Muscle of arm (tissue), 14 donors: ENCODE measurements at places on chromosomes 7 and 10. TPM values are rescaled to one million over a fixed set of nuclear protein-coding genes. Genes with fewer than 3 reads are reported as not detected.

DNA sequence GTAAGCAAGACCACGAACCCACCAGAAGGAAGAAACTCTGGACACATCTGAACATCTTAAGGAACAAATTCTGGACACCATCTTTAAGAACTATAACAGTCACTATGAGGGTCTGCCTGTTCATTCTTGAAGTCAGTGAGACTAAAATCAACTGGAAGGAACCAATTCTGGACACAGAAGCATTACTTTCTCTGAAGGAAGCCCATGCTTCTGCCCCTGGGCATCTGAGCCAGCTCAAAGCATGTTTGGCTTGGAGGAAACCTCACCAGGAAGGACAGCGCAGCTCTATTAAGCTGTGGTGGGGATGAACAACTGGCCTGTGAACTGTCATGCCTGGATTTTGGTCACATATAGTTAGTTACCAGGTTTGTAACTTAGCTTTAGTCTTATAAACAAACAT is 132.4 kb upstream of the GDF10 start:
- no peak for DNase-seq

DNA sequence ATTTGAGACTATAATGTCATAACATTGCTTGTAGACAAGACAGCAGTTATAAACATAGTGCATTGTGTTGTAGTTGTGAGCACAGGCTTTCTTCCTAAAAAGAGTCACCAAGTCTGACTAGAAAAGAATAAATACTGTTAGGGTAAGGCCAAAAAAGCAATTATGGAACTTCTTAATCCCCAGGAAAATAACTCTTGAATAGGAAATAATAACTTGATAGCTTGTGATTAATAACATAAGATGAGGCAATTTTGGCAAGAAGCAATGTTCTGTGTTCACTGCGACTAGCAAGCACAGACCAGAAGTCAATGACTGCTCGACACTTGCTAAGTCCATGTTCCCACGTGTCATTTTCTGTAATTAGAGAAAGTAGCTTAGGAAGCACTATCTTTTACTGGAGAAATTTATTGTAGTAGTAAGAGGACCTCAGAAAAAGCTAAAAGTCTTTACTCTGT is 97.1 kb downstream of the AGMO start:
- no peak for DNase-seq

GRCh38 chr7:17681965-17682364 is 258.3 kb downstream of the SNX13 start:
- no peak for DNase-seq

GRCh38 chr10:96365571-96365970 is 6.8 kb upstream of the OPALIN start:
- DNase-seq: no peak

The PODXL gene
- 96.8 TPM for polyA plus RNA-seq
